ENCODE measurements at places on chromosomes 5 and 9.

- DNase-seq: no peak
These were observed 7.4 kb upstream of the MRPS2 start for GRCh38 chr9:135492886-135493669.

DNA sequence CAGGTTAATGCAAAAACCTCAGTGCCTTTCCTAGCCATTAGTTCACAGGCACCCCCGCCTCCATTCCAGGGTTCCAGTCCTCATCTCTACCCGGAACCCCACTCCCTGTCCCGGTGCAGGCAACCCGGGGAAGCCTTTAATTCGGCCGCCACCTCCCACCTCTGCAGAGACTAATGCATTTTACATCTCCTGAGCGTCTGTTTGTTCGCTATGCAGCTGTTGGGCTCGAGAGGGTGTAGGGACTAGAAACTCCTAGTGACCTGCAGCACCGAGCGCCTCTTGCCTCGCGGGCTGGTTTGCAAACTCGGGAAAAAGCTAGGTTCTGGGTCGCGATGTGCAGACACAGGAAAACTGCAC lies 3.6 kb downstream of the GDNF start:
- no peak for DNase-seq

- no peak for DNase-seq
These were observed 3.7 kb upstream of the ENTPD2 start for GRCh38 chr9:137057545-137057944.

GRCh38 chr5:86749841-86750240 lies 132.1 kb downstream of the COX7C start:
- DNase-seq: no peak

DNA sequence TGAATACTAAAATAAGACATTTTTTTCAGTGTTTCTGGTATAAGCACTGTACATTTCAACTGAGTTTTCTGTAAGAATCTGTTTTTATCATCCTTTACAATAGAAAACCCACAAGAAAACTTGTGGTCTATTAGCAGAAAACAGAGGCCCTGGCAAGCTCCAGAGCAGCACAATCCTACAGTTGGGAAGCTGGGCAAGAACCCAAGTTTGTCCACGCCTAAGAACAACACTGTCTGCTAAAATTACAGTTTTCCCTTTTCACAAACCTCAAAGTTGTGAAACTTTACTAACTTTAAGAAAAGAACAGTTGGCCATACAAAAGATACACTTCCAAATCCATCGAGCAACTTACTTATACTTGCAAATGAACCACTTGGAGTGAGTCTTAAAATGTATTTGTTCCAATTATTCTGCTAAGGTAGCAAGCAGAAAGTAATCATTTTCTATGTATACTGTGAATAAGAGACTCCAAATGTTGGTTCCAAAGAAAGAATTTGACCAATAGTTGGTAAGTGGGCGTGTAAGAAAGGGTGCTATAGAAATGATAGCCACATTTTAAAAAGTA lies 982.0 kb upstream of the ARRDC3 start:
- DNase-seq: no peak

- no peak for DNase-seq
These were observed 69.1 kb downstream of the PSAT1 start for GRCh38 chr9:78365748-78366697.

GRCh38 chr9:135796784-135797485 lies 95.0 kb downstream of the KCNT1 start:
- DNase-seq: no peak

- no peak for DNase-seq
These were observed 346.4 kb upstream of the RIOK2 start for GRCh38 chr5:97529354-97529985.

GRCh38 chr5:424301-425110 lies 18.5 kb upstream of the EXOC3 start:
- DNase-seq: no peak

DNA sequence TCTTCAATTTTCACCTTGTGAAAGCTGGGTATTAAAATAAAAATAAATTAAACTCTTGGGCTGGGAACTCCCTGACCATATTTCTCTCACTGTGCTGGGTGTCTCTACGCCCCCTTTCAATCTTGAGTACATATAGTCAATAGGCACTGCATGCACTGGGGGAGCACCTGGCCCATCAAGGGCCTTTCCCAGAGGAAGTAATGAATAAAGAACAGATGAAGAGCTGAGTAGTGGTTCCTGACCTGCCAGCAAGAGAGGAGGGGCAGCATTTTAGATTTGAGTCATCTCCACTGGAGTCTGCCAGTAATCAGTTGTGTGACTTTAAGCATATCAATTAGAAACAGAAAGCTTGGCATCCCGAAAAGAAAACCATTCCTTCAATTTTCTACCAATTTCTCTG lies 6.2 kb downstream of the MAPKAP1 start:
- no peak for DNase-seq

GRCh38 chr5:112641515-112642110 lies 96.1 kb upstream of the APC start:
- no peak for DNase-seq

GRCh38 chr9:124621371-124622328 lies 114.5 kb upstream of the NR5A1 start:
- DNase-seq: no peak

GRCh38 chr5:132102101-132102701 lies 28.6 kb downstream of the CSF2 start:
- DNase-seq: no peak

GRCh38 chr5:444226-444625 lies 1.2 kb downstream of the EXOC3 start:
- no peak for DNase-seq

DNA sequence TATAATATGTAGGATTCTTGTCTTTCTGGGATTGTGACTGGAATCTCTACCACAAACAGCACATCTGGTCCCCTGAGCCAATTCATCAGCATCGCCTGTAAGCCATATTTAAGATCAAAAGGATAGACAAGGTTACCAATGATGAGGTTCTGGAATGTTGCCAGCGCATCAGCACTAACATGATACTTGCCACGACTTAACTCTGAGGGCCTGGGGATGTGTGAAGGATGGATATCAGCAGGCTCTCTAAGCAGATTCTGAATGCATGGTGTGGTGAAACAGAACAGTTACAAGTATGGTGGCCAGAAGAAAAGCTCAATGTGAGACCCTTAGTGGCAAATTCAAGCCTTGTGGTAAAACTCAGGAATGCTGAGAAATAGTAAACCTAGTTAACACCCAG lies 143.0 kb downstream of the XRCC4 start:
- peak; percentile 95 for DNase-seq

DNA sequence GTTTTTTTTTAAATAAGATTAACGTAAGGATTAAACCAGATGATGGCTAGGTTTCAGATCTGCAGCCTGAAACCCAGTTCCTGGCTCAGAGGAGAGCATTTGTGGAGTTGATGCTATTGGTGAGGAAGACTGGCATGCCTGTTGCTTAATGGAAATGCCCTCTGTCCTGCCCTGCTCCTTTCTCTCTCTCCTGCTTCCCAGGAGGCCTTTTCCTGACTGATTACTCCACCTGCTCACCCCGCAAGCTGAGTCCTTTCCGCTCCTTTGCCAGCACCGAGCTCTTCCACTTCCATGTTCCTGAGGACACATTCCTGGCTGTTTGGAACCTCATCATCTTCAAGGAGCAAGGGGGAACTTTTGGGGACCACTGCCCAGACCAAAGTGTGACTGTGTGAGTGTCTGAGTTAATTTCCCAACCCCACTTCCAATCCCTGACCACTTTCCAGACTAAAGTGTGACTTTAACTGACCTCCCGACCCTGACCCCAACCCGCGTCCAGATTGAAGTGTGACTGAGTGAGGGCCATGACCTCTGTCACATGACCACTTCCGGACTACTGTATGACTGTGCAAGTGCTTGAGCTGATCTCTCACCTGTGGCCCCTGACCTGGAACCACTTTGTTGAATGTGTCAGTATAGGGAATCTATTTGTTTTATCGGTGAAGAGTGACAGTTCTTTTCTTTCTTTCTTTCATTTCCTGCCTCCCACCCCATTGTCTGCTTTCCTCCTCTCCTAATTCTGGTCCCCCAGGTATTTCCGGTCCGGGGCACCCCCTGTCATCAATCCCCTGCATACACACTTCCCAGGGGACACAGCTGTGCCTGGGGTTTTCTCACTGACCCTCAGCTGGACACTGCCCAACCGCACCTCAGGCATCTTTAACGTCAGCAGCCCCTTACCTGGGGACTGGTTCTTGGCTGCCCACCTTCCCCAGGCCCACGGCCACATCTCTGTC lies 5.5 kb downstream of the TMEM8B start:
- DNase-seq: no peak

DNA sequence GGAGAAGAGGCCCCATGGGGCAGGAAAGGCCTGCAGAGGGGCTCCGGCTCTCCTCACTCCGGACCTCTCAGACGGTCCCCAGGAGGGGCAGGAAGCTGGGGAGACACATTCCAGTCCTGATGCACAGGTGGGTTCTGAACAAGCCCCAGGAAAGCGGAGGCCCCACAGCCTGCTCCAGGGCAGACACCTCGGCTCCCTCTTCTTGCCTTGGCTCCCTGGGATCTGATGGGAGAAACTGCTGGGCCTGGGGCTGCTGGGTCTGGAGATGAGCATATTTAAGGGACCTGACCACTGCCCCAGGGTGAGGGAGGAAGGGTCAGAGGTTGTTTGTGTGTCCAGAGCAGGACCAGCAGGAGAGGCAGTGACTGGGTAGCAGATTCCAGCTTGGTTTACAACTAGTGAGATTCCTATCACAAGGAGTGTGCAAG lies 1.2 kb downstream of the CORO2A start:
- no peak for DNase-seq

DNA sequence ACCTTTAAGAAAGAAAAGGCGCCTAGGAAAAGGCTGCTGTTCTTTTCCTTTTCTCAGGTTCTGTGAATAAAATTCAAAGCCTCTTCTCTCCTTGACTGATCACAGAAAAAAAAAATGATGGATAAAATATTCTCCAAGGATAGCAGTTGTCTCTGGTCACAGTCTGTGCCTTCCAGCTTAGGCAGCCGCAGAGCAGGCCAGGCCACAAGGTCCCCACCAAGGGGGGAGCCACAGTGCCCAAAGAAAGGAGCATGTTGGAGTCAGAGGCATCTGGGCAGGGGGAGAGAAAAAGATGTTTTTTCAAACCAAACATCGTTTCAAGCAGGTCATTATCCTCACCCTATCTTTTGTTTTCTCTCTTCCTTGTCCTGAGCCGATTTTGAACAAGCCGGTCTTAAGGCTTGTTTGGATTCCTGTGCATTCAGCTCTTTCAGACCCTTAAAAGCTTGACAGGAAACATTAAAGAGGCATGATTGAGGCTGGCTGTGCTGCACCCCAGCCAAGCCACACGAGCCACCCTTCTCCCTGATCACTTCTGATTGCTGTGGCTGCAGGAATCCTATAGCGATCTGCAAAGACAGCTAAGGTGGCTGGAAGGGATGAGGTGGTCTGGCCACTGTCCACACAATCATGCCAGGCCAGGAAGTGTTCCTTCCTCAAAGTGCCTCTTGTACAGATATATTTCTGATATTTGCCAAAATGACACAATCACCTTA lies 284.6 kb upstream of the TLE4 start:
- no peak for DNase-seq

DNA sequence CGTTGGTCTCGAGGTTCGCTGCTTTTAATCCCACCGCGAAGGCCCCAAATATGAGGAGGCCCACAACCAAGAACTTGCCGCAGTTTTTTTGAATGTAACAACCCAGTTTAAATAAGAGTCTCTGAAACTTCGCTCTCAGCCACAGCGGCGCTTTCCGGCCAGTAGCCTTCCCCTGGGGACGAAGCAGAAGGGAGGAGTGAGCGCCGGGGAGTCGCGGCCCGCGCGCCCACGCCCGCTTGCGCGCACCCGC lies 10.4 kb downstream of the PTCH1 start:
- DNase-seq: no peak

Data from SK-N-DZ (cell line).